Stimulated activated CD8-positive, alpha-beta memory T cell treated with anti-CD3 and anti-CD28 coated beads, Interleukin-4, amount 100 ng/mL, for 1 hour (primary cell): ENCODE measurements at places on chromosomes 2 and 18.

- no peak for DNase-seq
These were observed 52.8 kb upstream of the HAAO start for GRCh38 chr2:42844901-42845821.

- DNase-seq: no peak
These were observed 10.6 kb upstream of the RPIA start for GRCh38 chr2:88680916-88681315.

- no peak for DNase-seq
These were observed 95.6 kb downstream of the LAMA3 start for GRCh38 chr18:23784832-23785245.

GRCh38 chr2:62687636-62688035, 17.9 kb upstream of the EHBP1 start:
- DNase-seq: no peak

GRCh38 chr2:16626997-16627605, 38.5 kb downstream of the CYRIA start:
- DNase-seq: no peak

- DNase-seq: no peak
These were observed 18.7 kb upstream of the RASGRP3 start for GRCh38 chr2:33457556-33458247.

GRCh38 chr2:99747842-99748241, 258.0 kb upstream of the REV1 start:
- DNase-seq: no peak

DNA sequence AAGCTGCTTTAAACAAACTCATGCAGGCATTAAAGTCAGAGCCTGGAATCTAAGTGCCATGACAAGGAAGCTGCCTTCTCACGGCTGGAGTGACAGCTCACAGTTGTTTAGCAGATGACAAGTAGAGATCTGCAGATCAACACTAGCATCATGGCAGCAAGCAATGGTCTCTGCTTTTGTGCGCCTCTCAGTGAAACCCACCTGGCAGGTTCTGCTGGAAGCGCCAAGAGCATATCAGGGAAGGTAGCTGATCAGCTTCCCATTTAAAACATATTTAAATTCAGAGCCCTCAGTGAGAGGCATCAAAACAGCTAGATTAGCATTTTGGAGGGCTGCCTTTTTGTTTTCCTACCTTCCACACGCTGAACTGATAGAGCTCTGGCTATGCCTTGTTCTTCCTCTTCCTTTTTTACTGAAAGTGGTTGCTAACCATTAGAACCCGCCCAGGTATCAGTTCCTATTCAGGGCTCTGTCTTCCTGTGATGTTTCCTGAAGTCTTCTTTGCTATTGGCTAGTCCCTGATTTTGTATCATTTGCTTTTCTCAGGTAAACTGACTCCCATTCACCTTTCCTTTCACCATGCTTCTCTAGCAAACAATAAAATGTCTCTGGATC, 70.8 kb downstream of the TMEM200C start:
- DNase-seq: no peak

GRCh38 chr2:223465793-223466192, 136.4 kb downstream of the SCG2 start:
- no peak for DNase-seq

- no peak for DNase-seq
These were observed 388.8 kb downstream of the CBLN2 start for GRCh38 chr18:72155327-72155726.

GRCh38 chr2:188965563-188965962, 8.6 kb upstream of the COL3A1 start:
- DNase-seq: no peak

DNA sequence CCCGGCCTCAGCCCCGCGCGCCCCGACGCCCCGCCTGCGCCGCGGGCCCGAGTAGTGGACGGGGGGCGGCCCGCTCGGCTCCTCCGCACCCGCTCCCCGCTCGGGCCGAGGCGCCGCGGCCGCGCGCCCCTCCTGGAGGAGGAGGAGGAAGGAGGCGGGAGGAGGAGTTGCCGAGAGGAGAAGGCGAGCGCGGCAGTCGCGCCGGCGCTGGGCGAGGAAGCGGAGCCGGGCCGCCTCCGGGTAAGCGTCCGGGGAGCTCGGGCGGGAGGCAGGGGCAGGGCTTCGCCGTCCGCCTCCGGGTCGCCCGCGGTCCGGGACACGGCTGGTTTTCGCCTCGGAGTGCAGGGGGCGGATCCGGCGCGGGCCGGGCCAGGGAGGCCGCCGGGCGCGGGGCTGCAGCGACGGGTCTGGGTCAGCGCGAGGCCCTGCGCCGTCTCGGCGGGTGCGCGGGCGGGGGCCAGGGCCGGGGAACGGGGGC, at the start of gene SOCS6:
SOCS6 (plus strand) TSS at position 195 of the 478 bp plus-strand sequence. CDS start 35,624 bp downstream, outside the sequence.
- DNase-seq: no peak

DNA sequence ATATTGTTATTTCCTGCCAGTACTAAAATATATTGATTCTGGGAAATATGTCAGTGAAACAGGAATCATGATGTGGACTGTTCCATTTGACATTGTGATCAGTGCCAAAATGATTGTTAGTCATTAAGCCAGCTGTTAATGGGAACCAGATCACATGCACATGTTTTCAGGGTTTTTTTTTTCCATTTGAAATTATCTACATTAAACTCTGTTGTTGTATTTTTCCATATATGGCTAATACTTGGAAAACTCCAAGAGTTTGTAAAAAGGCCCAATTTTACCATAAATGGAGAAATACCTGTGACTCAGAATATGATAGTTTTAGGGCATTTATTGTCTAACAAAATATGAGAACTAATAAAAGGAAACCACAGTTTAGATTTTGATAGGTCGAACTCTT, 13.4 kb downstream of the ITGAV start:
- no peak for DNase-seq

DNA sequence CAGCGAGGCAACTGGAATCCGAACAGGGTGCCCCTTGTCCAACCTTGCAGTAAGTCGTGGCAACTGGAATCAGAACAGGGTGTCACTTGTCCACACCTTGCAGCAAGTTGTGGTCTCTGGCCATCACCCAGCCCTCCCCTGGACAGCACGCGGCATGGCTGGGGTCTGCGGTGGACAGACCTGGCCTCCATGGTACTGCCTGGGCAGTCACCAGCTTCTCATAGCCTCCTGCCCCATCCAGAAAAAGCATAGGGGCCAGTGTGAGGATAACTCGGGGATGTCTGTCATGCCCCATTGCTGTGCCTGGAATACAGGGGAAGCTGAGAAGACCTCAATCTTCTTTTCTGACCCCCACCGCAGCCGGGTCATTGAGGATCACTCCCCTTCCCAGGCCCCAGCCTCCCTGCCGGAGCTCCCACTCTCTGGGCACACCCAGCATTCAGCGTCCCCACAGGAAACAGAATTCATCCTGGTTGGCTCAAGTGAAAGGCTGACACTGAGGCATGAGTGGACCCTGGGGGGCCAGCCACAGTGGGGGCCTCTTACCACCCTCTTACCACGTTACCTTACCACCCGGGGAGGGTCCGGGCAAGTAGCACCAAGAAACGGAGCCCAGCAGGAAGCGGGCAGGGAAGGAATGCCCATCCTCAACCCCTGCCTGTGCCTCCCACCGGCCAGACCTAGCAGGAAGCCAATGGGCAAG, 68.0 kb upstream of the RAB6C start:
- DNase-seq: no peak

DNA sequence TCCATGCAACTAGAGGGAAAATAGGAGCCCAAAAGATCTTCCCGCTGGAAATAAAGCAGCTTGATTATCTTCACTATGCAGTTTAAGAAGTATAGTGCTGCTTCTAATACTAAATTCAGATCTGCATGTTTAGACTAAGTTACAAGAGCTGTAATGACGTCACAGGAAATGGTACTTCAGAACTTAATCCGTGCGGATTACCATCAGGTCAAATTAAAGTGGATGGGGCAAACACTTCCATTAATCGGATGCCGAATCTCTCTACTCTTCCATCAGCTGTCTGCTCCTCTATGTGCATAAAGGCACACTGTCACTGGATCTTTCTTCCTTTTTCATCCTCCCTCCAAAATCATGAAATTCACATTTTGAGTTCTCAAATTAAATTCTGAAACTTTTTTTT, 52.6 kb downstream of the TRAPPC12 start:
- DNase-seq: no peak

DNA sequence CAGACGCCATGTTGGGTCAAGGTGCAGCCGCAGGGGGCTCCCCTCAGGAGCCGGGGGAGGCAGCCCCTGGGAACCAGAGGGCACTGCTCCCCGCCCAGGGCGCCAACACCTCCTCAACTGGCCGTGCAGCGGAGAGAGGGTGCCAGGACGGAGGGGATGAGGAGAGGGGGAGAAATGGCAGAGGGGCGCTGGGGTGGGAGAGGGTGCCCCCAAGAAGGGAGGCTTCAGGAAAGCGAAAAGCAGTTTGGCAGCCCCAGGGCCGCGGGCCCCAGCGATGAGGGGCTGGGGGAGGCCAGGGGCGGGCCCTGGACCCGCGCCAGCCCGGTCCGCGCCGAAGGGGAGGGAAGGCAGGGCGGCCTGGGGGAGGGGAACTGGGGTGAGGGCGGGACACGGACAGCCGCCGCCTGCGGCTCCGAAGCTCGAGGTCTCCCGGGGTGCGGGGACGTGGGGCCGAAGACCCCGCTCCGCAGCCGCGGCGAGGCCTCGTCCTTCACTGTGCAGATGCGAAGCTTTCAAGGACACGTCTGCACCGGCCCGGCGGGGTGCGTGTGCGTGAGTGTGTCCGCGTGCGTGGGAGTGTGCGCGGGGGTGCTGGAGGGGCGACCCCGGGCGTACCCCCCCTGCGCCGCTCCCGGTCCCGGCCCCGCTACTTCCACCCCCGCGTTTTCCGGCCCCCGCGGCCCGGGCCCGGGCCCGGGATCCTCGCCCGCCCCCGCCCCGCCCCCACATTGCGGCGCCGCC, 1.4 kb downstream of the DNMT3A start:
- no peak for DNase-seq

DNA sequence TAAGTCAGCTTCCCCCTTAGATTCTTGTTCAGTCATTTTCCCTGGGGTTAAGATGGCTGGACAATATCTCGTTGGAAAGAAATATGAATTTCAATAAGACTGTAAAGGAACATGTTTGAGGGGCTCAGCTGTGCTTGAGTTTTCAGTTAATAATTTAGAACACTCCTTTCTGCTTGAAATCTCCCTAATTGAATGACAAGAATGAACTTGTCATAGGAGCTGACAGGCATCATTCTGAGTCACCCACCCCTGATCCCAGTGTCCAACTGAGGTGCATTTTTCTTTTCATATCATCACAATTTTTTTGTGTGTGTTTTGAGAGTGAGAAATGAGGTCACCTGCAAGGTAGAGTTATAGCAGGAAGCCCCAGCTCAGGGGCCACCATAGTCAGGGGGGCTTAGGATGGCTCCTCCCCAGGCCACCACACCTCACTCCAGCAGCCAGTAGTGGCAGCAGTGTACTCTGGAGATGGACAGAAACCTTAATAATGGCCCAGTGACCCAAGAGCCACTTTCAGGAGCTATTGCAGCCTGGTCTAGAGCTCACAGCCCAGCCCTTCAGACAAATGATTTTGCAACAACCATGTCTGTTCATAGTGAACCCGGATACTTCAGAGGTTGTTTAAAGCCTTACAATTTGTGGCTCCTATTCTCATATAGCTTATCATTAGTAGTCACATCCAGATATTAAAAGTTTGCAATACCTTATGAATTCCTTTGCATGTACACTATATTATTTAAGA, 174.5 kb downstream of the MAIP1 start:
- DNase-seq: no peak

DNA sequence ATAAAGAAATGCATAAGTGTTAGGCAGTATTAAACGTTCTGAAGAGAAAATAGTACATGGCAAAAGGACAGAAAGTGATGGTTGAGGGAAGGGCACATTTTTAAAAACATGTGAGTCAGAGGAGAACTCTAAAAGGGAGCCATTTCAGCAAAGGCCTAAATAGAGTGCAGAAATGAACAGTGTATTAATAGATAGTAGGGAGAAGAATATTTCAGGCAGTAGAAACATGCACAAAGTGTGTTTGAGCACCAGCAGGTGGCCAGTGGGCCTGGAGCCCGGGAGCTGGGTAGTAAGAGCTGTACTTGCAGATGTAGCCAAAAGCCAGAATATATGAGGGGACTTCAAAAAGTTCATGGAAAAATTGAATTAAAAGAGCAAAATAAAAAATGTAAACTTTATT, 288.1 kb upstream of the FIGN start:
- DNase-seq: no peak

DNA sequence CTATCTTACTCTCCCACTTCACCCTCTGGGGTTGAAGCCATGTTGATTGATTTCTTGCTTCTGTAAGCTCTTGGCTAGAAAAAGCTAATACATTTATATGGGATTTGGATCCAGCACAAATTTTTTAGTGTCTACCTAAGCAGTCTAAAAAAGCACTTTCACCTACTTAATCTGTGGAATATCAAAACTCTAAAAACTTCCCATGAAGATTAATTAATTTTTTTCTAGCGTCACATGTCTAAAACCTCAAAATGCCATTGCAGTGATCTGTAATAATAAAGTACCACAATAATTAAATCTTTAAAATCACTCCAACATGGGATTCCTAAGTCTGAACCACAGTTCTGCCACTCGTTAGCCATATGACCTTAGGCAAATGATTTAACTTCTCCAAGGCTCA, 180.1 kb downstream of the EN1 start:
- DNase-seq: no peak

DNA sequence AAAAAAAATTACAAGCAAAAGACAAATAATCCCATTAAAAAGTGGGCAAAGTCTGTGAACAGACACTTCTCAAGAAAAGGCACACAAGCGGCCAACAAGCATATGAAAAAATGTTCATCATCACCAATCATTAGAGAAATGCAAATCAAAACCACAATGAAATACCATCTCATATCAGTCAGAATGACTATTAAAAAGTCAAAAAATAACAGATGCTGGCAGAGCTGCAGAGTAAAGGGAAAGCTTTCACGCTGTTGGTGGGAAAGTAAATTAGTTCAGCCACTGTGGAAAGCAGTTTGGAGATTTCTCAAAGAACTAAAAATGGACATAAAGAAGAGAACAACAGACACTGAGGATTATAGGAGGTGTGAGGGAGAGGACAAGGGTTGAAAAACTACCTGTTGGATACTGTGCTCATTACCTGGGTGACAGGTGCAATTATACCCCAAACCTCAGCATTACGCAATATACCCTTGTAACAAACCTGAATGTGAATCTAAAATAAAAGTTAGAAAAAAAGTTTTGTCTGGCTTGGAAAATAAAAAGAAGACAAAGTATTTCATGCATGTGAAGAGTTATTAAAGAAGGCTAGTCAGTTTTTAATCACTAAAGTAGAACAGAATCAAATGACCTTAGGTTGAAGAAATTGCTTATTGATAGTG, 8.7 kb upstream of the ACSL3 start:
- DNase-seq: no peak
